ENCODE measurements at places on chromosomes 16 and 17. TPM values are rescaled to one million over a fixed set of nuclear protein-coding genes. Genes with fewer than 3 reads are reported as not detected.
A peak's percentile ranks its signal among the peaks of the same experiment; 100 is the strongest.

DNA sequence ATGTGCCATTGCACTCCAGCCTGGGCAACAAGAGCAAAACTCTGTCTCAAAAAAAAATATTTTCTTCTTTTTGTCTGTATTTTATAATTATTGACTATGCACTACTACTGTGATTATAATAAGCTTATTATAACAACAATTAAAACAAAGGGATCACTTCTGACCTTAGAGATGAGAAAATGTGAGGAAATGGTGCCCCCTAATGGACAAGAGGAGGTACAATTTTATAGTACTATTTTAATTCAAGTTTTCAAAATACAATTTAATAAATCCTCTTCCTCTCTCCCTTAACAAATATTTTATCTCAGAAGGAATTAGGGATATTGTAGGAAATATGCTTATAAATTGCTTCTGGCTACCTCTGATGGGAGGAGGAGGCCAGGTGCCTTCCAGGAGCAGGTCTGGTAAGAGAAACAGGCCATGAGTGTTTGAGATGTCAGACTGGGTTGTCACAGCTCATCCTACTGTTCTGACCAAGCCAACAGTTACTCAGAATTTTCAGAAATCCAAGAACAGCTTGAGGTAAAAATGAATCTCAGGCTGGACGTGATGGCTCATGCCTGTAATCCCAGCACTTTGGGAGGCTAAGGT, 14.0 kb downstream of the VPS53 start:
- no peaks in the 10 kb centered on the region for H3K27me3 ChIP-seq
- peak overlapping the region; percentile 78 for H3K27ac ChIP-seq
- H3K36me3 ChIP-seq = peaks cover 16% of the 10 kb centered on the region
- H3K4me1 ChIP-seq = peaks cover 17% of the 10 kb centered on the region
- H3K4me3 ChIP-seq = no peak overlapping the region

DNA sequence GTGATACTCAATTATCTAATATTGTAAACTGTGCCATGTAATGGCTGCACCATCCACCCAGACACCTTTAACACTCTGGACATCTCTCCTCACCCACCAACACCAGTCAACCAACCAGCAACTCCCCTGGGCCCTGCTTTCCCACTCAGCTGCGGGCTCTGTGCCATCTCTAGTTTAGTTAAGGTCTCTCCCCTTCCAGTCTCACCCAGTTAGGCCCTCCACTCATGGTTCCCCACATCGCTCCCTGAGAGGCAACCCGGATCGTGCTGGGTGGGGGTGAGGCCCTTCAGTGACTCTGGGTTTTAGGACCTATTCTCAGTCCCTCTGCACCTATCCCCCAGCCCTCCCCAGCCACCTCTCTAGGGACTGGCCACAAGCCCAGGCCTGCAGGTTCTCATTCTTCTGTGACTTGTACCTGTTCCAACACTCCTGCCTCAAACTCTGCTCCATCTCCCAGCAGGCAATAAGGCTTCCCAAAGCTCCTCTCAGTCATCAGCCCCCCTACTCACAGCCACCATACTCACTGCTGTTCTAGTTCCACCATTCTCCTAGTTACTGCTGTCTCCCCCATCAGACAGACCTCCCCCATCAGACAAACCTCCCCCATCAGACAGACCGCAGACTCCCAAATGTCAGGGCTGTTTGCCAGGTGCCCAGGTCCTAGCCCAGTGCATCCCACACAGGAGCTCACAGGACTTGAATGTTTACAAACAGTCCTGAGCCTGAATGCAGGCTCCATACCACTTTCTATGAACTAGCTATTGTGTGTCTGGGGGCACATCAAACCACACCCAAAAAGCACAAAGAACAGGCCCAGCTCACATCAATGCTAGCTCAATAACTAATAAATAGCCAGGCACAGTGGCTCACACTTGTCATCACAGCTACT, 2.6 kb downstream of the TK2 start:
- peaks cover 38% of the 10 kb centered on the region for H3K4me1 ChIP-seq
- no peaks in the 10 kb centered on the region for H3K27me3 ChIP-seq
- DNase-seq = no peak
- no peak overlapping the region for H3K4me3 ChIP-seq

DNA sequence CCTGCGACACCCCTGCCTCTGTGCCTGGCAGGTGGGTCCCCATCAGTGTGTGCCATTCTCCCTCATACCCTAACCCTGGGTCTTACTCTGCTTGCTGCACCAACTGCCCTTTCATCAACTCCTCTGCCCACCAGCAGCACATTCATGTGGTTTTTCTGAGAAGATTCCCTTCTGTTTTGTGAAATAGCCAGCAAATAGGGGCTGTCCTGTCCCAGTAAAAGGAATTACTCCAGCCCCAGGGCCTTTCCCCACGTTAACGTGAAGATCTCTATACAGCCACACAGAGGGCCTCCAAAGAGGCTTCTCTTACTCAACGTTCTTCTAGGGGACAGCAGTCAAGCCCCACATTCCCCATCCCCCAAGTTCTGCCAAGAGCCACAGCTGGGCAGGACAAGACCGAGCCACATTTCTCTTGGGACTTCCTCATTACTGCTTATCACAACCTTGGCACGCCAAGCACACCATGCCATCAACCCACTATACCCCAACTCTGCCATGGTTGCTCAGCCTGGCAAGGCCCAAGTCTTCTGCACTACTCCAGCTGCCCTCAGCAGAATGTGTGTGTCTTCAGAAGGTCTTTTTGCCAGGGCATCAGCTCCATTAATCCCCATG, 18.7 kb upstream of the CCL2 start:
- H3K36me3 ChIP-seq = no peaks in the 10 kb centered on the region
- no peaks in the 10 kb centered on the region for H3K27me3 ChIP-seq
- H3K27ac ChIP-seq = peak overlapping the region; percentile 41
- H3K4me1 ChIP-seq = peaks cover 35% of the 10 kb centered on the region
- H3K4me3 ChIP-seq = no peak overlapping the region

GRCh38 chr16:48503779-48504178, 106.2 kb downstream of the N4BP1 start:
- no peak overlapping the region for H3K4me3 ChIP-seq
- no peak for DNase-seq
- peaks cover 59% of the 10 kb centered on the region for H3K4me1 ChIP-seq
- no peaks in the 10 kb centered on the region for H3K27me3 ChIP-seq
- H3K36me3 ChIP-seq = peaks cover 3% of the 10 kb centered on the region
- no peak overlapping the region for H3K27ac ChIP-seq

DNA sequence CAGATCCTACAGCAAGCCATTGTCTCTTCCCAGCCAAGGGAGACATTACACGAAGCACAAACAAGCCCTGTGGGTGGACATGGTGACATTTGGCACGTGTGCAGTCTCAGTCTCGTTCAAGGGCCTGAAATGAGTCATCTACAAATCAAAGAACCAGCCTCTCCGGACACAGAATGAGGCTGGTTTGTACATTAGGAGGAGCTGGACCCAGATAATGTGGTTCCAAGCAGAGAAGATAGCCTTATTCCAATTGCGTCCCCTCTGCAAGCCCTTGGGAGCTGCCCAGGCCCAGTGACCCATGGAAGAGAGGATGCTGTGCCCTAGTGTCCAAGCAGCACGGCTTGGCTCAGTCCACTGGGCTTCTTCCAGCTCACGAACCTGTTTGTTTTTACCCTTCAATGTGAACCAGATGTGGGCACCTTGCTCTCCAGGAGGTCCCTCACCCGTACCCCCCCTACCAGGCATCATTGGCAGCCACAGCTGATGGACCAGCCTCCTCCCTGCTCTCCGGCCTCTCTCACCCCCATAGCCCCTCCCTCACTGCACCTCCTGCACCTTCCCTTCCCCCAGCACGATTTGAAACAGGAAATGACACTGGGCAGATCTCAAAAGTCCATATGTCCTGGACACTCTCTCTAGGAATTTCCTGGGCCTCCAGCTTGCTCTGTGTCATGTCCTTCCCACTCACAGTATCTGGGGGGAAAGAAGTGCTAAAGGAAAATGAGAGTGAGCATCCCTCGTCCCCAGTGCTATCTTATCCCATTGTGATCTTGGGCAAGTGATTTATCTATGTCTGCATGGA, 26.2 kb downstream of the KPNA2 start:
- DNase-seq = no peak
- H3K27ac ChIP-seq = no peak overlapping the region
- no peaks in the 10 kb centered on the region for H3K27me3 ChIP-seq
- peaks cover 9% of the 10 kb centered on the region for H3K4me1 ChIP-seq

DNA sequence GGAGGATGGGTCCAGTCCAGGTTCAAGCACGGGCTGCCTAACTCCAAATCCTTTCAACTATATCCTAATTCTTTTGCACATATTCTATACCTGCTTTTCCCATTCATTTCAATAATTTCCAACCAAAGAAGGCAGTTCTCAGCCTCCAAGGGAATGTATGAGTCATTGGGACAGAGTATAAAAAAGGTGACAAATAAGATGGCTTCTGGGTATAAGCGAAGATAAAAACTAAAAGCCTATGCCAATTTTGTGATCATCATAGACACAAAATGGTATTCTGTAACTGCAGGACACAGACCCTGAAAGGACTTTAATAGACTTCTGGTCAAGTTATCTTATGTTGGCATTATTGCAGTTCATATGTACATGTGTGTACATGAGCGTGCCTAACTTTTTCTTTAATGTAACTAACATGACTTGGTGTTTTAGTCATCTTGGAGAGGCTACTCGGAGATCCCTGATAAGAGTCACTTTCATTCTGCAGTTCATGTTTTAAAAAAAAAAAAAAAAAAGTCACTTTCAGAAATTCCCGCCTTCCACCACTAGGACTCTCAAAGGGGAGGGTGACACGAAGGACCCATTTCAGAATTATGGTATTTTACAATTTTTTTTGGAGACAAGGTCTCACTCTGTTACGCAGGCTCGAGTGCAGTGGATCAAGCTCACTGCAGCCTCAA, 17.3 kb downstream of the COG1 start:
- DNase-seq = no peak
- no peak overlapping the region for H3K4me3 ChIP-seq
- H3K36me3 ChIP-seq = peaks cover 22% of the 10 kb centered on the region
- peak overlapping the region; percentile 36 for H3K27ac ChIP-seq

GRCh38 chr16:51119973-51120729, 30.9 kb downstream of the SALL1 start:
- no peak overlapping the region for H3K27ac ChIP-seq
- peaks cover 42% of the 10 kb centered on the region for H3K27me3 ChIP-seq
- H3K4me3 ChIP-seq = no peak overlapping the region
- no peaks in the 10 kb centered on the region for H3K4me1 ChIP-seq

DNA sequence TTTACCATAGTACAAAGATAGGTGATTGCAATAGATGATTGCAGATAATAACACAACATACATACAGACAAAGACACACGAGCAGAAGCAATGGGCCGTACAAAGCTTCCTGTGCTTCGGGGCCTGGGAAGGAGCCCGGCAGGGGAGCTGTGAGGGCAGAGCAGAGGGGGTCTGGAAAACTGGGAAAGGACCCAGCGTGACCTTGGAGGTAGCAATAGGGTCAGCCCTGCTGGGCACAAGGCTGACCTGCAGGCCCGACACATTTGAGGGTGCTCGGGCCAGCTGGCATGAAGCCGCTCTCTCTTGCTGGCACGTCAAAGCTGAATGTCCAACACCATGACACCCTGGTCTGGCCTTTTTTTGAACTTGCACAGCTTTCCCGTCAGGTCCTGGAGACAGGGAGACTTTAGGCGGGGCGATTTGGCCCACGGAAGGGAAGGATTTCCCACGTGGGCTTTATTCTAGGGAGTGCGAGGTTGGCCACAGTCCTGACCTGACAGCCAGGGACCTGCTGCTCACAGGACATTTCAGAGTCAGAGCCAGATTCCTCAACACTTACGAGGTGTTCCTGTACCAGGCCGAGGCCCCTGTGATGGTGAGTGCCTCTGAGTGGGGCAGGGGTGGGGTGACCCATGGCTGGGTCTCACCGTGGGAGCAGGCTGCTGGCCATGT, 83.2 kb downstream of the NTN1 start:
- H3K4me1 ChIP-seq = no peaks in the 10 kb centered on the region
- no peak overlapping the region for H3K4me3 ChIP-seq
- H3K36me3 ChIP-seq = peaks cover 1% of the 10 kb centered on the region
- peak; percentile 52 for DNase-seq
- H3K27ac ChIP-seq = no peak overlapping the region
- H3K27me3 ChIP-seq = no peaks in the 10 kb centered on the region

DNA sequence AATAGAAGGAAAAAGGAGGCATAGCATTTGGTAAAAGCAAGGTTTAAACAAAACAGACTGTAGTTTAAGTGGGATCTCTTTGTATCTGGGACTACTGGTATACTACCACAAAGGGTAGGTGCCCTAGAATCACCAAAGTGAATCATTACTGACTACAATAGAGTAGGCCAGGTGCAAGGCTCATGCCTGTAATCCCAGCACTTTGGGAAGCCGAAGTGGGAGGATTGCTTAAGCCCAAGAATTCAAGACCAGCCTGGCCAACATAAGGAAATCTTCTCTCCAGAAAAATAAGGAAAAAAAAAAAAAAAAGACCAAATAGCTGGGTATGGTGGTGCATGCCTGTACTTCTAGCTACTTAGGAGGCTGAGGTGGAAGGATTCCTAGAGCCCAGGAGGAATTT, 60.8 kb upstream of the CORO6 start:
- H3K27me3 ChIP-seq = no peaks in the 10 kb centered on the region
- no peak overlapping the region for H3K27ac ChIP-seq
- peaks cover 12% of the 10 kb centered on the region for H3K4me1 ChIP-seq
- DNase-seq = no peak
- no peak overlapping the region for H3K4me3 ChIP-seq

- peaks cover 31% of the 10 kb centered on the region for H3K27me3 ChIP-seq
- H3K36me3 ChIP-seq = peaks cover 3% of the 10 kb centered on the region
- DNase-seq = no peak
- no peak overlapping the region for H3K27ac ChIP-seq
Observed at GRCh38 chr17:41352597-41353366, 2.2 kb upstream of the KRT33A start.

- no peak overlapping the region for H3K4me3 ChIP-seq
- peaks cover 2% of the 10 kb centered on the region for H3K27me3 ChIP-seq
- no peaks in the 10 kb centered on the region for H3K36me3 ChIP-seq
- no peak for DNase-seq
Observed at GRCh38 chr17:56465886-56466285, 127.6 kb upstream of the NOG start.

FBXL16 gene
- total RNA-seq = 0.82 TPM

MEOX1 gene
- 0.07 TPM for total RNA-seq

KIAA0513 gene
- 10.4 TPM for total RNA-seq

PDE6G gene
- total RNA-seq = not detected
